ENCODE measurements at places on chromosomes 6 and 20.

DNA sequence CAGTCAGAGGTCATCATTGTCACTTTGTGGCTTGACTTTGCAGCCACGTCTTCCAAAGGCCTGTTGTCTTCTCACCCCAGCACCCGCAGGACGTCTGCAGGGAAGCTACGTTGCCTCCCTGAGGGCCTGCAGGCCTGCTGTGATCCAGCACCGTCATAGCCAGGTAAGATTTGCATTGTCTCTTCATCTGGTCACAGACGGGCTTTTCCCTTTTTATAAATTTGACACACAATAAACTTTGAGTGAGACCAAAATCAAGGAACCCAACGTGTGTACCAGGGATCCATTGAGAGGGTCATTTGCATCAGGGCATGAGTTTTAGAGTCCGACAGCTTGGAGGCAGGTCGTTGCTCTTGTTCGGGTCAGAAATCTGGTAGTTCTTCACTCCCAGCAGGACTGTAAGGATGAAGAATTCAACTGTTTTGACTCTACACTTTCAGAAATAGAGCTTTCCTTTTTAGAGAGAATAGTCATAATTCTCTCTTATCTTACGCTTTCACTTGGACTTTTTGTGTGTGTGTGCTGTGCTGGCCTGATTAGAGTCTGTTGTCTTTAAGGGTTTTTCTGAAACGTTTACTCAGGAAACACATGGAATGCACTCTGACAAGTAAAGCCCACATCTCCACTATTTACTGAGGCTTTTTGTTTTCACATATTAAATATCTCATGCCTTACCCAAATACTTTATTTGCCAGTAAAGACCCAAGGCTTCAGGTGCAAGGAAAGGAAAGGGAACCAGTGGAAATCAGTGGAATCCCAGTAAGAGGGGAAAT lies 177.2 kb upstream of the TAB2 start:
- DNase-seq: peak; percentile 91

DNA sequence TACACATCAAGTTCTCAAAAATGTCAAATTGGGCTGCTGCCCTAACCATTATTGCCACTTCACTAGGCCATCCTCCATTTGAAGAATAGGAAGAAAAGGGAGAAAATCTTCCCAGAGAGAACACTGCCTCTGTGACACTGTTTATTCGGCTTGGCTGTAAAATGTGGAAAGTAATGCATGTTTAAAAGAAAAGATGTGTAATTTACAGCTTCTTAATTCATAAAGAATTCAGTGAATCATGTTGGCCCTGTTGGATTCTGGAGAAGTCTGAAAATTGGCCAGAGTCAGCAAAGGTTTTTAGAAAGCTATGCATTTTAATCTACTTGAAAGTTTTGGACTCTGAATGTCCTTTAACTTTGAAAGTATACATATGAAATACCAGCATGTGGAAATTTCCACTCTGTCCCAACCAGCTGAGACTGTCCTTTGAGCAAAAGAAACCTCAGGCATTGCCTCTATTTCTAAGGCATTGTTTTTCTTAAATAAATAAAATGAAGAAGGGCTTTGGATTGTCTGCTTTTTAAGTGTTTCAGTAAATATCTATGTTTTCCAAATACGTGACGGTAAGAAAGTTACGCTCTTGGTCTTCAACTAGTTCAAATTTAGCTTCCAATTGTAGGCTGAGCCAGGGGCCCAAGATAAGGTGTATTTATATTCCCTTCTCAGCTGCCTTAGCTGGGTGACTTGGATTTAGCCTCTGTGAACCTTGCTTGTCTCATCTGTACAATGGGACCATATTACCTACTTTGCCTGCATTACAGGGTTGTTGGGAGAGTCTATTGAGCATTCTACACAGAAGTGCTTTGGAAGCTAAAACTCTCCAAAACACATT lies 222.2 kb downstream of the UST start:
- DNase-seq: no peak

GRCh38 chr6:117603821-117604220 lies 1.5 kb upstream of the GOPC start:
- DNase-seq: no peak

- no peak for DNase-seq
Measured at GRCh38 chr20:15396900-15397299, 1059.5 kb upstream of the FLRT3 start.

DNA sequence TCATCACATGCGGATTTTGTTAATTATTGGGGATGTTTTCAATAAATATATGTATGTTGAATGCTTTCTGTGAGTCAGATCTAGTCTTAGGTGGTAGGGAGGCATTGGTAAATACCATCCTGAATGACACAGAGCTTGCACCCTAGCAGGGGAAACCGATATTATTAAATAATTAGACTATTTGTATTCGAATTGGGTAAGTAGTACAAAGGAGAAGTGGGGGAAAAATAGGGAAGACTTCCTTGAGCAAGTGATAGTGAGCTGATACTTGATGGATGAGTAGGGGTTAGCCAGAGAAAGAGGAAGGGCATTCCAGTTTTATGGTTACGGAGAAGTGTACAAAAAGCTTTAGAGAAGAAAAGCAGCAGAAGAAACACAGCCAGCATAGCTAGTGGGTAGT lies 1.5 kb downstream of the RIOK1 start:
- no peak for DNase-seq

DNA sequence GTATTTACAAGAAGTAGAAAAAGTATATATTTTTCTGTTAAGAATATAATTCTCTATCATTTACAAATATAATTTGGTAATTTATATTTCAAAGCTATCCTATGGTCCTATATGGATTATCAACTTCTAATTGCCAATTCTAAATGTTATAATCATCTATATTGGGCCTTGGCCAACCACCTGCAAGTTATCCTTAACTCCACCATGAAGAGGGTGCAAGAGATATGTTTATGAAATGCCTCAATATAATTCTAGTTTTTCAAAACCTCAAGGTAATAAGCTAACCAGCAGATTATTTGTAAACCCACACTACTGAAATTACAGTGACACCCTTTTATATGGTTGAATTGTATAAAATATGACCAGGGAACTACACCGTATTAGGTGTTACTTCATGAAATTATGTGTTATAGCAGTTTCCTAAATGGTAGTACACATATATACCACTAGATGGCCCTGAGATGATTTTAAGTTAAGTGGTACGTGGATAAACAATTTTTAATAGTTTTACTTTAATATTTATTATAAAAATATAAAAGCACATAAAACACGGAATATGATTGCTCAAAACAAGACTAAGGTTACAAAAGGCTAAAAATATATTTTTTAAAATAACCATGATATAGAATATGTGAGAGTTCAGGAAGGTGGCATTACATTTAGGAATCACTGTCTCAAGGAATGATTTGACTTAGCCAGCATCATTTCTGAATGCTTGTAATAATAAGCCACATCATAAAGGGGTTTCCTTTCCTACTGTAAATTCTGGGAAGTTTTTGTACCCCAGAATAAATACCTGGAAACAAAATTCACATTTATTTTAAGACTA lies 9.8 kb upstream of the PNISR start:
- DNase-seq: no peak

DNA sequence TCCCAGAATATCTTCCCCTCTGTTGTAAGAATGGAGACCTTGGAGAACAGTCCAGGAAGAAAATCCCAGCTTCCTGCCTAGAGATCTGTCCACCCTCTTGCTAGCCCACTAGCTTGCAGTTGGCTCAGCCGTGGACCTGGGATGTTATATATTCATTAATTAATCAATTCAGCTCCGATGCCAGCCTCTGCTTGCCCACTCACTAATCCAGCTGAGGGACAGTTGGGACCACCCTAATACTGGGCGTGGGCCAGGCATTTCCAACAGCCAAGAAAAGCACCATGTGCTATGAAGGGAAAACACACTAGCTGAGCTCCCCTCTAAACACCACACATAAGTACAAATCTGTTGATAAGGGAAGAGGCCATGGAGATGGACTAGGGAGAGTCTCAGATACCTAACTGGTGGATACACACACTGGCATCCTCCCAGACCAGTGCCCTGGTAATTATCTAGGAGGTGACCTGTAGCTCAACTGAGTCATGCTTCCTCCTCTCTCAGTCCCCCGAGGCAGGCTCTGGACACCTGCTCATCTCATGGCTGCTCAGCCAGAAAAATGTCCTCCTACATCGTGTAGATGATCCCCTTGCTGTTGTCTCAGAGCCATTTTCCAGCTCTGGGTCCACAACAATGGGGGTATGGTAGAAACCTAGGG lies 78.9 kb downstream of the ANKRD60 start:
- no peak for DNase-seq
